ENCODE measurements at places on chromosomes 3 and 15. TPM values are rescaled to one million over a fixed set of nuclear protein-coding genes. Genes with fewer than 3 reads are reported as not detected.

FSD2 gene
- 9.6 TPM for total RNA-seq

SLC12A8 gene
- 7.2 TPM for total RNA-seq

XRN1 gene
- 67.6 TPM for total RNA-seq

ARGFX gene
- total RNA-seq = not detected

VGLL3 gene
- 7.5 TPM for total RNA-seq

SPESP1 gene
- total RNA-seq = 1.6 TPM

C3orf85 gene
- total RNA-seq = 3.6 TPM

GOLGA6L7 gene
- total RNA-seq = not detected

ZNF662 gene
- 16.9 TPM for total RNA-seq

COL6A5 gene
- 0.06 TPM for total RNA-seq

PLOD2 gene
- 93.2 TPM for total RNA-seq

RPP25 gene
- 3.0 TPM for total RNA-seq

ATP2B2 gene
- 1.6 TPM for total RNA-seq

MEF2A gene
- total RNA-seq = 72.2 TPM

NGLY1 gene
- total RNA-seq = 35.3 TPM

ZNF660 gene
- total RNA-seq = 8.2 TPM

GOLGA8G gene
- total RNA-seq = not detected

CAMK2N2 gene
- total RNA-seq = 0.70 TPM

TUSC7 gene
- not detected for total RNA-seq

SLC9C1 gene
- 1.5 TPM for total RNA-seq

GPR27 gene
- total RNA-seq = 9.0 TPM

ARIH1 gene
- total RNA-seq = 76.7 TPM

FAM227B gene
- 16.6 TPM for total RNA-seq

CPA3 gene
- total RNA-seq = 1.6 TPM

ZNF620 gene
- total RNA-seq = 8.9 TPM

PDZRN3 gene
- 53.7 TPM for total RNA-seq

LIPH gene
- 1.9 TPM for total RNA-seq

GXYLT2 gene
- total RNA-seq = 26.6 TPM

TERC gene
- total RNA-seq = 608 TPM

PML gene
- 52.3 TPM for total RNA-seq

Data from metanephros (tissue), 2 donors.